ENCODE measurements at places on chromosomes 5 and 9.

DNA sequence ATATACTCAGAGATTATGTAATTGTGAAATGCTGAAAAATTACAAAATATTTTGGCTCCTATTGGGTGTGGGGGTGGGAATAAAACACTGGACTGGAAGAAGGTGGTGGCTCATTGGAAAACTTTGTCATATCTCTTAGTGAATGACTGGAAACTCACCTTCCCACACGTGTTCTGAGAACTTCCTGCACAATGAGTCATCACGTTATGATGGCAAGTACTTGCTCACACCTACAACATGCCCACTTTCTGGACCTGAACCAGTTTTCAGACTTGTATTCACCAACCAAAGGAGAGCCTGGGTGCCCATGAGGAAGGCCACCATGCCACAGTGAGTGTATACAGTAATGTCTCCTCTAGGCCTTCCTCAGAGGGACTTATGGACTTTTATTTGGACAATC lies 294.8 kb downstream of the ASTN2 start:
- DNase-seq: no peak

DNA sequence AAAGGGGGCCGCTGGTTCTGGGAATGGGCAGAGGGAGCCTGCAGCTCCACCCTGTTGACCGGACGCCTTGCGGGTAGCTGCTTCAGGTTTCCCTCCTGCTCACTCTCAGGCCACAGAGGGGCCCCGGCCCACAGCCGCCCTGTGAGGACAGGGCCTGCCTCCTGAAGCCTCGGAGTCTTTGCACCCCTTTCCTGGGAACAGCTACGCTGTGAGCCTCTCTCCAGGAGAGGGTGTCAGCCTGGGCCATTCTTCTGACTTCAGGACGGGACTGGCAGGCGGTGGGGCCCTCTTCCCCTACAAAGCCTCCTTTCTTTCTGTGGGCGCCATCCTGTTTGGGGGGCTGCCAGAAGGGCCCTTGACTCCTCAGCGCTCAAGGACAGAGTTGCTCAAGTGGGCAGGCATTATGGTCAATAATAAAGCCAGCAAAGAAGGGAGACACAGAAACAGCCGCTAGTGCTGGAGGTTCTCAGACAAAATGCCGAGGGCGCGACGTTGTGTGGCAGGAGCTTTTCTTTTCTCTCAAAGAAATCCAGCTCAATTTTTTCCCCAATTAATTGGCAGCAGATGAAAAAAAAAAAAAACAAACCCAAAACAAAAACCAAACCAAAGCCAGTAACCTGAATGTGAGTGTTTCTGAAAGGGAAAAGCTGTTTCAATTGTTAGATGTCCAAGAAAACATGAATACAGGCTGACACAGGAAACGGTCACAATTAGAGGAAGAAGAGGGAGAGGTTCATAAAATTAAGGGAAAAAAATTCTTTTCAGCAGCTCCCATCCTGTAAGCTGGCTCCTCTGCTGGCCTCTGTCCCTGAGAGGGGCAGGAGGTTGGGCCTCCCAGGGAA lies 12.8 kb upstream of the SLC25A51 start:
- no peak for DNase-seq

- peak; percentile 78 for DNase-seq
Observed at GRCh38 chr5:89213573-89213972, 330.6 kb upstream of the MEF2C start.

DNA sequence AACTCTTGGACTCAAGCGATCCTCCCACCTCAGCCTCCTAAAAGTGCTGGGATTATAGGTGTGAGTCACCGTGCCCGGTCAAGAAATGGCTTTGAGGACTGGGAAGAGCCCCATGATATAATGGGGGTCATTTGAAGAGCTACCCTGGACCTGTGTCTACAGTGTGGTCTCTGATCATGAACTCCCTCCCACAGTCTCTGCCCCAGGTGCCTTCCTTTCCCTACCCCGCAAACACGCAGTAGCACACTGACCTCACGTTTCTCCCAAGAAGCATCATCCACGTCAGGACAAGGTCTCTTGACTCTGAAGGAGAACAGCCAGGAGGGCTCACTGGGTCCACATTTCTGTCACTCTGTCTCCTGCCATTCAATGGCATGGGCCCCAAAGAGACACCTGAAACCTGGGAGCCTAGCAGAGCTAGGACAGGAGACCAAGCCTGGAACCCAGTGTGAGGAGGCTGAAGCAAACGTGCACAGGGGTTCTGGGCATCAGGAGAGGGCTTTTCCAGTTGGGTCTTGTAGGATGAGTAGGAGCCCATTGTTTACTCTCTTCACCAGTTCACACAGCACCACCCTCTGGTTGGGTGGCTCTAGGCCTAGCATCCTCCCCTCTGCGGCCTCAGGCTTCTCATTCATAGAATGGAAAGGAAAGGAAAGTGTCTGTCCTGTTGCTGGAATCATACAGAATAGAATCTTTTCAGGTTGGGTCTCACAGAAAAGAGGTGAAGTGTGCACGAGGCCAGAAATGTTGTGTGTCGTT lies 23.0 kb downstream of the PRRX2 start:
- DNase-seq: no peak

GRCh38 chr9:114798780-114799427 lies 6.9 kb downstream of the TNFSF15 start:
- no peak for DNase-seq

DNA sequence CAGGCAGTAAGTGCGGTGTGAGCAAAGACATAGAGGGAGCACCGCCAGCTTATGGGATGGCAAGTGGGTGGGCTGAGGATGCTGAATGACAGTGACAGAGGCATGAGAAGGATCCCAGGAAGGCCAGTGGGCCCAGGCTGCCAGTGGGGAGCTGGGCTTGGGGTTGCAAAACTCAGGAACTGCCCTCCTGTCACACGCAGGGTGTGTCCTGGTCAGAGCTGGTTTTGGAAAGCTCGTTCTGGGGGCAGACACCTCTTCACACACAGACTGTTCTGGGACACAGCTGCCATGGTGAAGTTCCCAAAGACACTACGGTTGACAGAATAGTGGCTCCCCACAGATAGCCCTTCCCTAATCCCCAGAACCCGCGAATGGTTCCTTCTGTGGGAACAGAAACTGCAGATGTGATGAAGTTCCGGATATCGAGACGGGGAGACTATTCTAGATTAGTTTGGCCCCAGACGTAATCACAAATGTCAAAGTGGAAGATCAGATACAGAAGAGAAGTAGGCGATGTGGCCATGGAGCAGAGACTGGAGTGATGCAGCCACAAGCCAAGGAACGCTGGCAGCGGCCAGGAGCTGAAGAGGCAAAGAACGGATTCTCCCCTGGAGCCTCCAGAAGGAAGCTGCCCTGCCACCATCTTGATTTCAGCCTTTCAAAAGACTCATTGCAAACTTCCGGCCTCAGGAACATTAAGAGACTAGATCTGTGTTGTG lies 159.0 kb downstream of the COL23A1 start:
- no peak for DNase-seq

- DNase-seq: peak; percentile 24
Observed at GRCh38 chr5:177419046-177419445, 7.4 kb upstream of the GRK6 start.

- peak; percentile 2 for DNase-seq
Observed at GRCh38 chr5:24644761-24645160, at the start of gene CDH10. TSS of gene CDH10 (minus strand) at chr5:24644978. CDS start at chr5:24593490, 51,488 bp downstream.

GRCh38 chr5:35675392-35675791 lies 57.7 kb downstream of the SPEF2 start:
- no peak for DNase-seq

DNA sequence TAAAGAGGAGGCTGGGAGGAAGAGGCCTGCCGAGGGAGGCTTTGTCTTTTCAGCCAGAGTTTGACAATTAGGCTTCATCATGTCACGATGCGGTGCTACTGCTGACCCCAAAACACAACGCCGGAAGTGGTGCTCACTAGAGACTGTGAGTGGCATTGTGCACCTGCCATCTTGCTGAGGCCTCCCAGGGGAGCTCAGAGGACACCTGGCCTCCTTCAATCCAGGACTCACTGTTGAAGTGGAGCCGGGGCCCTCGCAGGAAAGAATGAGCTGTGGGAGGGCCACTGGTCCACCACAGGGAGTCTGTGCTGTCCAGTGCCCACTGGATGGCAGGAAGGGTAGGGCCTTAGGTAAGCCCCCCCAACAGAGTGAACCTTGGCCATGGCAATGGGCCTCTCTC lies 12.7 kb upstream of the SLC25A48 start:
- DNase-seq: no peak

DNA sequence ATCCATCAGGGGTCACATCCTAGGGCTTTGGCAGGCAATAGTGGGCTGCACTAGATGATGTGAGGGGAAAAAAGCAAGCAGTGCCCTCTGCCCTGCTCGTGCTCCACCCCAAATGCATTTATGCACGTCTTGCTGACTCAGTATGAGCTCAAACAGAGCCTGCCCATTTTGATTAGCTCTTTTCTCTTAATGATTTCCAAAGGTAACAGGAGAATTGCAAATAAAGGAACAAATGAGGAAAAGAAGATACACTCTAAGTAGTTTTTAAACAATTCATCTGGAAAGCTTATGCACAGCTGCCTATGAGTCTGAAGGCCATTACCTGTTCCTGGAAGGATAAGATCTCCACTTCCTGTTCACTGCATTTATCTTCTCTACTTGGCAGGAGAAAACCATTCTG lies 364.2 kb downstream of the TMEM232 start:
- no peak for DNase-seq

DNA sequence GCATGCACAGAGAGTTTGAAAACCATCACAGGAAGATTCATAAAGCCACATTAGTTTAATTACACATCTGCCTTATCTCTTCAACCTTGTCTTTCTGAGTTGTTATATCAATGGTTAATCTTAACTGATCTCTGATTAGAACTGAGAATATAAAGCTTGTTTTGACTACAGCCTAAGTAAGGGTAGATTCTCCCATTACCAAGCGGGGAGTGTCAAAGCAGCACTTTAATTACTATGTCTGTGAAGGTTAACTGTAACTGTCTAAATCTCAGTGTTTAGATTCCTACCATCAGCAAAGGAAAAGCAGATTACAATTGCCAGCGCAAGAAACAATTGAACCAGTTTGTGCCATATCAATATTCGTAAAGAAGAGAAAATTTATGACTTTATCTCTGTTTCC lies 348.7 kb downstream of the CDH12 start:
- DNase-seq: no peak
